ENCODE measurements at places on chromosomes 5 and 9.

DNA sequence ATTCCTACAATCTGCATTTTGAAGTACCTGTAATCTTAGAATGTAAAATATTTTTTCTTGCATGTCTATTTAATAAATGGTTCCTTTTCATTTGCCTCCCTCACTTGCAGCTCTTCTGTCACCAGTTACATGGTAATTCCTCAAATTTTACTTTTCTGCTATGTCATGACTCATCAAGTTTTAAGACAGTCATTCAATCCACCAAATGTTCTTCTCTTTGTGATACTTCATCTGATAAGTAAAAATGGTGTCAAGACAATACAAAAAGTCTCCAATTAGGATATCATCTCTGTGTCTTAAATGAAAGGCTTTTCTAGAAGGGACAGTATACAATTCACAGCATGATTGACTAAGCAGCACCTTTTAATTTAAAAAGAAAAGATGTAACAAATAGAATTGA, 104.9 kb upstream of the FTMT start:
- DNase-seq: no peak

GRCh38 chr9:17631396-17631795, 52.5 kb downstream of the SH3GL2 start:
- no peak for DNase-seq

GRCh38 chr9:114086607-114087006, 8.5 kb upstream of the AMBP start:
- no peak for DNase-seq

GRCh38 chr9:127785933-127786772, at the start of gene CDK9:
CDK9 (plus strand) TSS chr9:127786034; CDS start chr9:127786149, 115 bp downstream.
- DNase-seq: peak; percentile 96

DNA sequence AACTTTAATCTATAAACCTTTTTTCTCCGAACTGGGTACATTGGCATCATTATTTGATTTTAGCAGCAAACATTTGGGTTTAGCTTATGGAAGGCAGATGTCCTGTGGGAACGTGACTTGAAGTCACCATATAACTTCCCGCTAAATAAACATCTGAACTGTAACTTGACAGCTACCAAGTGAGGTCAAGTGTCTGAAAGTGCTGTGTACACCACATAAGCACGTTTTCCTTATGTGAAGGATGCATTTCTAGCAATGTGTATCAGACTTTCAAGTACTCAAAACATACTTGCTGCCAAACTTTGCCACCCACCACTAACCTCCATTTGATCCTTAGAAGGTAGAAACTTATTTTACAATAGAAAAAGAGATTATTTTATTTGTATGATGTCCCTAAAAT, 35.7 kb downstream of the SLC1A3 start:
- DNase-seq: no peak

DNA sequence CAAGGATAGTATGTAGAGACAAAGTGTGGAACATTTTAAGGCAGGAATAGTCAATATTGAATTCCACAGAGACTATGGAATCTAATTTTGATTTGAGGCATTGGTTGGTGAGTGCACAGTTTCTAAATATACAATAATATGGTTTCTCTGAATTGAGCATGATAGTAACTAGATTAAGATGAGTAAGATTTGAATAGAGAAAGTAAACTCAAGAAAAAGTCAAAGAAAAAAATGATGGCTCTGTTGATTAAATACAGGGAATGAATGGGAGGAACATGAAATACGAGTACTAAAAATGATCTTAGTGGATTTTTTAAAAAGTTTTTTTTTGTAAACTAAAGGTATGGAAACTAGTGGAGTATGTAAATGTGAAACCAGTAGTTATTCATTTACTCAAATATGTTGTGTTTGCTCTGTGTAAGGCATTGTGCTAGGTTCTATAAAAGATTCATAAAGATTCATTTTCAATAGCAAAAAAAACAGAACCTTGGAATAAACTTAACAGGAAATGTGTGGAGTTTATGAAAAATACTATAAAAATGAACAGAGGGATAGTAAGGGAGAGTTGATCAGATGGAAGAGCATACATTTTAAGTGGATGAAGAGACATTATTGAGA, 101.2 kb downstream of the ZCCHC7 start:
- DNase-seq: no peak

GRCh38 chr5:171855798-171856763, 70.5 kb downstream of the SMIM23 start:
- DNase-seq: no peak

- DNase-seq: no peak
These were observed 36.6 kb downstream of the ACER2 start for GRCh38 chr9:19445452-19445851.

DNA sequence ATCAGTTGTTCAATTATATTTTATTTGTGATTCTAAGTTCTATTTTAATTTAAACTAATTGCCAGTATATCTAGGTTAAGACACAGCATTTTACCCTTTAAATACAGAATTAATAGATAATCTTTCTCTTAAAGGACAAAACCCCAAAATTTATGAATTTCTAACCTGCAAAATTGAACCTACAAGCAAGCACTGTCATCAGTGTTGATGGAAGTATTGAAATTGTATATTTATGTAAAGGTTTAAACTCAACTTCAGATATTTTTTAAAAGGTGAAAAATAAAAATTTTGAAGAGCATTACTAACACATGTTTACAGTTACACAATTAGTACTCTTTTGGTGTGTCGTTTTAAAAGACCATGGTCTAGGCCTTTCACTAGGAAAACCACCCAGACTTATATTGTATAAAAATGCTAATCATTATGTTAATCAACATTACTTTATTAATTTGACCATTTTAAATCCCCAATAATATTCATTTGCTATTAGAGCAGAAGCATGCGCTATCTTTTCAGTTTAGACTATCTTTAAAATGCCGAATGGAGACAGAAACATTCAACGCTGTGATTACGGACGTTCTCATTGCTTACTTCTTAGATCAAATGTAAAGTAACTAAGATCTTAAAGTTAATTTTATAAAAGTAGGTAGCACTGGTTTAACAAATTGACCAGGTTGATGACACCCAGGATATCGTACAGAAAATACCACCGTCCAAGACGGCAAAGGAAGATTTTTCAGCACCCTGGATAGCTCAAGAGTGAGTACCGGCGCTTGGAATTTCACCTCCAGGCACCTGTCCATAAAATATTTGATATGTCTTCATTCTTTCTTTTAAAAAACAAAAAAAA, 3.2 kb downstream of the OTP start:
- no peak for DNase-seq

GRCh38 chr5:145835848-145836239, 702 bp upstream of the PRELID2 start:
- DNase-seq: no peak

DNA sequence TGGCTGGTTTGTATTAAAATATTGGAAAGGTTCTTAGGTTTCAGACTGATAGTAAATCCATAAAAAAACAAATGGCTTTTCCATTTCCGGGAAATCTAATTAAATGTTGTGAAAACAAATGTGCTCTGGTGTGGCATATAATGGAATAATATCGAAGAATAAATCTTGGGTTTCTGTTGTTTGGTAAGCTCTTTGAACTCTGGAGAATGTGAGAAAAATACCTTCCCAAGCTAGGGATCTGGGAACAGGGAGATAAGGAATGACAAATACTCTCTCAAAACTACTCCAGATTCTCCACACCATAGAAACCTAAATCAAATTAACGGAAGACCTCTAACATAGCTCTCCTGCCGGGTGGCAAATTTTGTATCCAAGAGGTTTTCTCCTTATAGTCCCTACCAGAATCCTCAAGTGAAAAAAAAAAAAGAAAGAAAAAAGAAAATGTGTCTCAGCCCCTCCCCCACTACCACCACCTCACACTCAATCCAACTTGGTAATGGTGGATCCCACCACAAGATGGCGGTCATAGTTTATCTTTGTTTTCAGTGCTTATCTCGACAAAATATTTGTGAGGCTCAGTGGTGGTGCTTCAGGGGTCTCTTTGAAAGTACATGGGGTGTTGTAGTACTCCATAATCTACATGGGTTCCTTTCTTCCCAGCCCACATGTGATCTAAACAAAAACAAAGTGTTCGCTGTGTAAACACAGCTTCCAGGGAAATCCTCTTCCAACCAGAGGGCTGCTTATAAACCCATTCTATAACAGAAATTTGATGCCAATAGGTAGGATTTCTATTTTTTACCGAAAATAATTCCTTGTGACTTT, 54.5 kb upstream of the FST start:
- peak; percentile 36 for DNase-seq

DNA sequence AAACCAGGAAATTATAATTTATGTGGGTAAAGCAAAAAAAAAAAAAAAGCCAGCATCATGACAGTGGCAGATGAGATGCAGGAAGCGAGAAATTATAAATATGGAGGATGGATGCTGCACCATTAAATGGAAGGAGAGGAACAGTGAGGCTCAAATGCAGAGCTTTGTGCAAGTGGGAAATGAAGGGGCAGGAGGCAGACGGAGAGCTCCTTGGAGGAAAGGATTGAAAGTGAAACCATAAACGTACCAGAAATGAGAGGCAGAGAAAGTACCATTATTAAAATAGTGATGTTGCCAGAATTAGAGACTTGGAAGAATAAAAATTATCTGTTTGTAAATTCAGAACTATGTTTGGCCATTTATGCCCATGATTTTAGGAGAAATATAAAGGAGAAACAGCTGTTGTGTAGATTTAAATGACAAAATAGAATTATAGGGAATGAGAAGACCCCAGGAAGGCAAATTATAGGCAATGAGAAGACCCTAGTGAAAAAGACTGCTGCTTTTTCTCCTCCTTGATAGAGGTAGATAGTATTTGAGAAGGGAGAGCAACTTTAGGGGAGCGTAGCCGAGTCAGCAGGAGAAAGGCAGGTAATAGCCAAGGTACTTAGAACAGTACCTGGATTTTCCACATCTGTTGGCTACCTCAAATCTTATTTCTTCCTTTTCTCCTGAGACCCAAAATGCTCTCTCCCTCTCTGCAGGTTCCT, 341.0 kb upstream of the CD180 start:
- DNase-seq: peak; percentile 13

GRCh38 chr9:19231904-19232822, 1.7 kb downstream of the DENND4C start:
- no peak for DNase-seq

DNA sequence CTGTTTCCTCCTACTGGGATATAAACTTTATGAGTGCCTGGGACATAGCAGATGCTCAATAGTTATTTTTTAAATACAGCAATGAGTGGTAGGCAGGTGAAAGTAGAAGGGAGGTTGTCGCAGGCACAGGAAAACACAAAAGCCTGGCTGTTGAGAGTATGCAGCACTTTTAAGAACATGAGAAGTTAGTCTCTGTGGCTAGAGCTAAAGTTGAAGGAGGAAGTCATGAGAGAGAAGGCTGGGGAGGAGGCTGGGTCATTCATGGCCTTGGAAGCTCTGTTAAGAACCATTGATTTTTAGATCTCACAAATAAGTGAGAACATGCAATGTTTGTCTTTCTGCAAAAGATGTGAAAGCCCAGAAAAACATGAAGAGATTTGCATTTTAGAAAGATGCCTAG, 126.7 kb downstream of the PRKACG start:
- no peak for DNase-seq

DNA sequence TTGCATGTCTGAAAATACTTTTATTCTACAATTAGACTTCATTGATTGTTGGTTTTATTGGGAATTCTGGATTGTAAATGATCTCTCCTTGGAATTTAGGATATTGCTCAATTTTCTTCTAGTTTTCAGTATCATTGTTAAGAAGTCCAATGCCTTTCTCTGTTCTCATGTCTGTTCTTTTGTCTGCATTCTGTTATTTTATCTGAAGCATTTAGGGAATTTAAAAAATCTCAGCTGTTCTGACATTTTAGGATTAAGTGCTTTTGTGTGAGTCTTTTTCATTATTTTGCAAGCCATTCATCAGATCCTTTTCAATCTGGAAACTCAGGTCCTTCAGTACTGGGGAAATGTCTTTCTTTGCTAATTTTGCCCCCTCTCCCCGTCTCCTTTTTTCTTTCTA, 4.4 kb upstream of the FER start:
- no peak for DNase-seq

- no peak for DNase-seq
These were observed 33.0 kb upstream of the RASGRF2 start for GRCh38 chr5:80926979-80927656.

DNA sequence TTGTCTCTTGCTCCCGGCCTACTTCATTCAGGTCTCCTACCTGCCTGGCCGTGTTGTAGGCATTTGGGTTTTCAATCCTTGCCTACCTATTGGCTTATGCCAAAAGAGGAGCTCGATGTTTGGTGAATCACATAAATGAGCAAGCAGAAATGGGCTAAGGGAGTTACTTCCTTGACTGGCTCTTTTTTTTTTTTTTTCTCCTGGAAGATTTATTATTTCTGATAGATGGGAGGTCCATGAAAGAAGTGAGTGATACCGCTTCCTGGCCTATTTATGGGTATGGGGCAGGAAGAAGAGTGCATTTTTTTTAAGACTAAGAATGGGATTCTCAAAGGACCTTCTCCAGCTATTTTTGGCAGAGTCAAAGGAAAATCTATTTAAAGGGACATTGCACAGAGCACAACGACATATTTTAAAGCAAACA, 294.1 kb downstream of the ARHGAP26 start:
- no peak for DNase-seq

- DNase-seq: no peak
These were observed 69.5 kb downstream of the GRIA1 start for GRCh38 chr5:153559926-153560325.

DNA sequence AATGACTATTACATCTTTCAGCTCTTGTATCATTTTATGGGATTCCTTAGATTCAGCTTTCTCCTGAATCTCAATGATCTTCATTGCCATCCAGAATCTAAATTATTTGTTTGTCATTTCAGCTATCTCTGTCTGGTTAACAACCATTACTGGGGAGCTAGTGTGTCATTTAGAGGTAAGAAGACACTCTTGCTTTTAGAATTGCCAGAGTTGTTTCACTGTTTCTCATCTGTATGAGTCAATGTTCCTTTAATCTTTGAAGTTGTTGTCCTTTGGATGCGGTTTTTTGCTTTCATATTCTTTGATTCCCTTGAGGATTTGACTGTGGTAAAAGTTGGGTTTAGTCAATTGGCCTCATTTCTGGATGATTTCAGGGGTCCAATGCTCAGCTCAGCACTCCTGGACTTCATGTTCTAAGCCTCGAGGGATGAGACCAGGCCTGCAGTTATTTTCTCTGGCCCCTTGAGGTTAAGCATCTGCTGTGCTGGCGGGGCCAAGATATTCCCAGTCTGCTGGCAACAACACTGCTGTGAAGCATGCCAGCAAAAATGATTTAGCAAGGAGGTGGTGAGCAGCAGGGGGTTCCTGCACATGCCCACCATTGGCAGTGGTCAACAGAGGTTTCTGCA, 102.4 kb upstream of the PCSK5 start:
- DNase-seq: peak; percentile 2

DNA sequence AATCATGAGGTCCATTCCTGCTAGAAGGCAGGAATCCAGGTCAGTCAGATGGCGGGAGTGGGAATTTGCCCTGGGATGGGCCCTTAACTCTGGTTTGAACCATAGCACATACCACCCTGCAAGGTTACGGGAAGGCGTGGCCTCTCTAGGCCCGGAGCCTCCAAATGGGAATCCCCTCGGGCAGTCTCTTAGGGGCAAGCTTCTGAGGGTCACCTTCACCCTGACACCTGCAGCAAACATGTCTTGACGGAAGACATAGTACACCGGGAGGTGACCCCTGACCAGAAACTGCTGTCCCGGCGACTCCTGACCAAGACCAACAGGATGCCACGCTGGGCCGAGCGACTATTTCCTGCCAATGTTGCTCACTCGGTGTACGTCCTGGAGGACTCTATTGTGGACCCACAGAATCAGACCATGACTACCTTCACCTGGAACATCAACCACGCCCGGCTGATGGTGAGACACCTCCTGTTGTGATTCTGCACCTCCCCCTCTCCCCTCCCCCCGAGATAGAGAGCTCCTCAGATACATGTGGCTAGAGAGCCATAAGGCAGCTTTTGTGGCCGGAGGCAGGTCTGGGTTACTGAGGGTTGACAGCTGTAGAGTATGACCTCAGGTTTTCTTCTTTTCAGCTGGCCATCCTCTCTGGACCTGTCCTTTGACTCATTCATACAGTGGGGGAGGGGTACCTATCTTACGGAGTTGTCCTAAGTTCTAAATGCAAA, 957 bp downstream of the PRELID1 start:
- DNase-seq: no peak

All from activated CD4-positive, alpha-beta T cell treated with anti-CD3 and anti-CD28 coated beads, Interleukin-2, Interleukin-6, amounts not matched to agents 100 ng/mL and 50 ng/mL, durations not matched to agents 16 hours and 8 hours (primary cell).